ENCODE measurements at places on chromosomes 2 and 18. TPM values are rescaled to one million over a fixed set of nuclear protein-coding genes. Genes with fewer than 3 reads are reported as not detected.

Gene HRH4
- total RNA-seq: not detected

Gene UBR3
- 19.1 TPM for total RNA-seq

Gene OSBPL6
- 14.8 TPM for total RNA-seq

Gene AKAIN1
- total RNA-seq: not detected

Gene TMEM198
- 0.79 TPM for total RNA-seq

Gene ZRANB3
- 35.9 TPM for total RNA-seq

Gene RGPD4
- 0.06 TPM for total RNA-seq

Gene STEAP3
- total RNA-seq: 1.2 TPM

Gene TLX2
- not detected for total RNA-seq

Gene NAT8
- not detected for total RNA-seq

Gene LONRF2
- total RNA-seq: 0.37 TPM

Gene CELF4
- 1.8 TPM for total RNA-seq

Gene RNF125
- total RNA-seq: 4.4 TPM

Gene EHD3
- total RNA-seq: 3.9 TPM

Gene PROKR1
- 2.1 TPM for total RNA-seq

Gene RTP5
- total RNA-seq: not detected

Gene MOB1A
- 163 TPM for total RNA-seq

Gene EVA1A
- total RNA-seq: 2.8 TPM

Gene CAPN14
- 0.04 TPM for total RNA-seq

Gene OTX1
- total RNA-seq: 7.9 TPM

Gene ZSWIM2
- 0.39 TPM for total RNA-seq

Gene BOLL
- total RNA-seq: not detected

Gene AFF3
- total RNA-seq: 0.56 TPM

Gene CCBE1
- 2.9 TPM for total RNA-seq

Gene SPR
- 4.4 TPM for total RNA-seq

Gene SLC14A1
- total RNA-seq: not detected

Gene ADD2
- 45.3 TPM for total RNA-seq

Gene ANKRD30BL
- not detected for total RNA-seq

Gene GRP
- 2.1 TPM for total RNA-seq

Gene ATP9B
- 33.5 TPM for total RNA-seq

Gene WNT10A
- total RNA-seq: not detected

Gene EPAS1
- total RNA-seq: 1.1 TPM

Gene HOXD8
- not detected for total RNA-seq

Gene WIPF1
- 17.2 TPM for total RNA-seq

Gene TNFRSF11A
- total RNA-seq: 1.1 TPM

Gene SEMA4F
- 3.5 TPM for total RNA-seq

Gene EIF2AK2
- 35.3 TPM for total RNA-seq

Gene TGFA
- total RNA-seq: not detected

Gene PLCL1
- 0.41 TPM for total RNA-seq

Gene PRKAG3
- total RNA-seq: not detected

Gene SIGLEC15
- not detected for total RNA-seq
